Activated T-helper 2 cell treated with anti-CD3 and anti-CD28 coated beads, Interferon-gamma antibody, Interleukin-2, Interleukin-4, amounts not matched to agents 10 μg/mL and 5 μg/mL and 100 μg/mL, durations not matched to agents 14 hours and 24 hours and 36 hours (primary cell): ENCODE measurements at places on chromosomes 6 and 20. TPM values are rescaled to one million over a fixed set of nuclear protein-coding genes. Genes with fewer than 3 reads are reported as not detected.

Gene C20orf144
- 0.27 and 0.28 TPM in 2 replicates for total RNA-seq

Gene ZNF311
- total RNA-seq: 0.59 and 0.87 TPM in 2 replicates

Gene KCNQ5
- total RNA-seq: 15.3 and 18.8 TPM in 2 replicates

Gene SLC13A3
- not detected in 2 replicates for total RNA-seq

Gene SMIM28
- total RNA-seq: not detected in 2 replicates
